ENCODE measurements at places on chromosomes 13 and 19.
A peak's percentile ranks its signal among the peaks of the same experiment; 100 is the strongest.

DNA sequence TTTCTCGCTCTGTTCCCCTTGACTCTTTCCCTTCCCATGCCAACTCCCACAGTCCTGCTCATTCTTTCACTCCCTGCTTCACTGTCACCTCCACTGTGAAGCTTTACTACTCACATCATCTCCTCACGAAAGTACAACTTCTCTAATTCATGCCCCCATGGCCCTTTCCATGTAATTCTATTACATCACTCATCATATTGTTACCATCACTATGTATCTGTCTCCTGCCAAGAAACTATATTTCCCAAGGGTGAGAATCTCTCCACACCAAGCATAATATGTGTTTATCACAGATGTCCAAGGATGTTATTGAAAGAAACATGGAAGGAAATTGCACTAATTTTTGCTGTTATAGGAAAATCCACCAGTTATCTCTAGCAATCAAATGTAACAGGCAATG is 37.2 kb upstream of the LRCH1 start:
- no peak overlapping the region for H3K4me3 ChIP-seq
- no peaks in the 10 kb centered on the region for H3K4me1 ChIP-seq
- no peaks in the 10 kb centered on the region for H3K27me3 ChIP-seq
- no peak for DNase-seq
- H3K36me3 ChIP-seq, result no peaks in the 10 kb centered on the region

- no peak for DNase-seq
- no peaks in the 10 kb centered on the region for H3K4me1 ChIP-seq
- H3K36me3 ChIP-seq, result no peaks in the 10 kb centered on the region
Observed at GRCh38 chr19:18074192-18074591, 12.5 kb downstream of the IL12RB1 start.

DNA sequence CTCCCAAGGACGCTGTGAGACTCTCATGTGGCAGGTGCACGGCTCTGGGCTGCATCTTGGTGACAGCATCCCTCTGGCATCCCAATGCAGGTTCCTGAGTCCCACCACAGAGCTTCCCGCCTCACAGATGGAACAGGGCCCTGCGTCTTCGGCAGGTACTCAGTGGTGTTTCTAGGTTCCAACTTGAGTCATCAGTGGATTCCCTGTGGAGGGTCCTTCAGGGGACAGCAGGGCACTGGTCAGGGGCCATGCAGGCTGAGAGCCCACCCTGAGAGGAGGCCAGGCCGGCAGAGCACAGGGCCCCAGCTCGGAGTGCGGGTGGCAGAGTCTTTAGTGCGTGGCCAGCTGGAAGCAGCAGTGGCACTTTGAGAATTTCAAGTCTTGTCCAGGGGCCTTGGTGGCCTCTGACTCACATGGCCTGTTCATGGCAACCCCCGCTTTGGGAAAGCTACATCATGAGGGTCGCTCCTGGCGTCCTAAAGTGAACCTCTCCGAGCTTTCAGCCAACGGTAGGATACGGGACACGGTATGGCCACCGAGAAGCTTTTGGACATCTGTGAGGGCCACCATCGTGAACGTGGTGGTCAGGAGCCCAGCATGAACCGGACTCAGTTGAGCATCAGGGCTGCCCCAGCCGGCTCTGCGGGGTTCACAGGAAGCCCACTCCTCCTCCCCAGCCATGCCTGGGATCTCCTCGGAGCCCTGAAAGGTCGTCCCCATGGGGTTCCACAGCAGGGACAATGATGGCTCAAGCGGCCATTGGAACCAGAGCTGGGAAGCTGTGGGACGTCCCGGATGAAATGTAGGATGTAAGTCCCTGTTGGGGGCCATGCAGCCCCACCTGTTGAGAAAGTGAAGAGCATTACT is 72.0 kb upstream of the MCF2L start:
- H3K27ac ChIP-seq, result no peak overlapping the region
- no peaks in the 10 kb centered on the region for H3K27me3 ChIP-seq
- H3K36me3 ChIP-seq, result no peaks in the 10 kb centered on the region
- DNase-seq, result peak; percentile 35
- H3K4me3 ChIP-seq, result no peak overlapping the region
- peaks cover 19% of the 10 kb centered on the region for H3K4me1 ChIP-seq

DNA sequence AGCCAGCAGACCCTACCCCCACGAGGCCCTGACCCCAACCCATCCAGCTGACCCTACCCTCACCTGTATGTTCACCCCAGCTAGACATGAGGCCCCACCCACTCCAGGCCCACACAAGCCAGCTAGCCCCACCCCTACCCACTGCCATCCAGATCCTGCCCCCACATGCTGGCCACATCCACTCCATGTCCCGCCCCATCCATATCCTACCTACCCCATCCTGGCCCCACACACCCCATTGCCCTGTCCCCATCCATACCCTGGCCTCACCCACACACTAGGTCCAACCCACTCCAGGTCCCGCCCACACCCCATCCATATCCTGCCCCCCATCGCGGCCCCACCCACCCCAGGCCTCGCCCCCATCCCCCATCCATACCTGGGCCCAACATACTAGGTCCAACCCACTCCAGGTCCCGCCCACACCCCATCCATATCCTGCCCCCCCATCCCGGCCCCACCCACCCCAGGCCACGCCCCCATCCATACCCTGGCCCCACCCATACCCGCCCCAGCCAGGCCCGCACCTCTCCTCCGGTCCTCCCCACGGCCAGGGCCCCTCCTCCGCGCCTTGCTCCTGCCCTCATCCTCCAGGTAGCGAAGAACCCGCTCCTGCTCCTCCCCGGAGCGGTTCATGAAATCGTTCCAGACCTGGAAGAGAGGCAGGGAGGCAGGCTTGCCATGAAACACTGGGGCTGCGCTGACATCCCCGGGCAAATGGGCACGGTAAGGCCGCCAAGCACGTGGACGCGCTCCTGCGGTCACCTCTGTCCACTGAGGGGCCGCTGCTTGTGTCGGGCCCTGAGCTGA is 7.2 kb downstream of the RNU6-9 start:
- H3K36me3 ChIP-seq, result no peaks in the 10 kb centered on the region
- DNase-seq, result peak; percentile 13
- H3K27me3 ChIP-seq, result no peaks in the 10 kb centered on the region
- H3K27ac ChIP-seq, result no peak overlapping the region

DNA sequence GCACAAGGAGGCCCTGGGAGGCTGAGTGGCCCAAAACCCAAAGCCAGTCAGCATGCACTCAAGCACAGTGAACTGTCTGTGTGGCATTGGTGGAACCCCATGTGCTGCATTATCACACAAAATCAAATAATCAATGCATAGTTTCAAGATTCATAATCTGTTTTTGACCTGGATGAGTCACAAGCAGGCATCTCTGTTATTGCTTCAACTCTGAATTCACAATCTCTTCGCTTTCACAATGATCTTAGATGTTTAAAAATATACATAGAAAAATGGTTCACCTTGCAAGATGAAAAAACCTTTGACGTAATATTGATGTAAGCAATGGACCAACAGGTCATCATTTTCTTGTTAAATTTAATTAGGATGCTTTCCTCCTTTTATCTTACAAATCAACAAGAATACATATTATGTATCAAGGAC is 455.4 kb downstream of the IRS2 start:
- H3K4me3 ChIP-seq, result no peak overlapping the region
- H3K27me3 ChIP-seq, result no peaks in the 10 kb centered on the region
- H3K4me1 ChIP-seq, result no peaks in the 10 kb centered on the region

- H3K36me3 ChIP-seq, result no peaks in the 10 kb centered on the region
- H3K27ac ChIP-seq, result no peak overlapping the region
- no peak for DNase-seq
Observed at GRCh38 chr13:52835071-52835839, 13.2 kb downstream of the PCDH8 start.

DNA sequence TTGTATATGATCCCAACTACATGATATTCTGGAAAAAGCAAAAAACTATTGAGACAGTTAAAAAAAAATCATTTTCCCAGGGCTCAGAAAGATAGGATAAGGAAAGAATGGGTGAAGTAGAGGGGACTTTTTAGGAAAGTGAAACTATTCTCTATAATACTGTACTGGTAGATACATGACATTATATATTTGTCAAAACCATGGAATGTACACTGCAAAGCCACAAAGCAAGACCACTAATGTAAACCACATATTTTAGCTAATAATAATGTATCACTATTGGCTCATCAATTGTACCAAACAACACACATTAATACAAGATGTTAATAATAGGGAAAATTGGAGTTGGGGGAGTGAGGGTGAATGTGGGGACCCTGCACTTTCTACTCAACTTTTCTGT is 182.6 kb downstream of the EFNB2 start:
- no peak overlapping the region for H3K4me3 ChIP-seq
- no peaks in the 10 kb centered on the region for H3K36me3 ChIP-seq
- no peak overlapping the region for H3K27ac ChIP-seq
- peaks cover 4% of the 10 kb centered on the region for H3K27me3 ChIP-seq
- no peaks in the 10 kb centered on the region for H3K4me1 ChIP-seq

DNA sequence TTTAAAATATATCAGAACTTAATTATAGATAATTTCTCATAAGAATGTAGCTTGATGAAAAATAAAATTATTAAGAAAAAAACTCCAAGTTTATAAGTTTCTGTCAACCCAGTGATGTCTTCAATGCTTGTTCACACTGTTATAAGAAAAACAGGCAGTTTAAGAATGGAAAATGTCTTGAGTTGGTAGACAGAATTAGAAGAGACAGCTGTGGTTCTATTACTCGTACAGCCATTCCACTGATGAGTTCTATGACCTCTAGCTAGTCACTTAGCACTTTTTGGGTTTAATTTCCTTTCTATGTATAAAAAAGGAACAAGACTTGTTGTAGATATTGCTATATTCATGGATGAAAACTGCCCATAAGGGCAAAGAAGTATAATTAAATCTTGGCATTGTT is 1013.1 kb upstream of the ATXN8OS start:
- H3K27me3 ChIP-seq, result no peaks in the 10 kb centered on the region
- DNase-seq, result no peak
- no peak overlapping the region for H3K27ac ChIP-seq
- H3K4me1 ChIP-seq, result no peaks in the 10 kb centered on the region

DNA sequence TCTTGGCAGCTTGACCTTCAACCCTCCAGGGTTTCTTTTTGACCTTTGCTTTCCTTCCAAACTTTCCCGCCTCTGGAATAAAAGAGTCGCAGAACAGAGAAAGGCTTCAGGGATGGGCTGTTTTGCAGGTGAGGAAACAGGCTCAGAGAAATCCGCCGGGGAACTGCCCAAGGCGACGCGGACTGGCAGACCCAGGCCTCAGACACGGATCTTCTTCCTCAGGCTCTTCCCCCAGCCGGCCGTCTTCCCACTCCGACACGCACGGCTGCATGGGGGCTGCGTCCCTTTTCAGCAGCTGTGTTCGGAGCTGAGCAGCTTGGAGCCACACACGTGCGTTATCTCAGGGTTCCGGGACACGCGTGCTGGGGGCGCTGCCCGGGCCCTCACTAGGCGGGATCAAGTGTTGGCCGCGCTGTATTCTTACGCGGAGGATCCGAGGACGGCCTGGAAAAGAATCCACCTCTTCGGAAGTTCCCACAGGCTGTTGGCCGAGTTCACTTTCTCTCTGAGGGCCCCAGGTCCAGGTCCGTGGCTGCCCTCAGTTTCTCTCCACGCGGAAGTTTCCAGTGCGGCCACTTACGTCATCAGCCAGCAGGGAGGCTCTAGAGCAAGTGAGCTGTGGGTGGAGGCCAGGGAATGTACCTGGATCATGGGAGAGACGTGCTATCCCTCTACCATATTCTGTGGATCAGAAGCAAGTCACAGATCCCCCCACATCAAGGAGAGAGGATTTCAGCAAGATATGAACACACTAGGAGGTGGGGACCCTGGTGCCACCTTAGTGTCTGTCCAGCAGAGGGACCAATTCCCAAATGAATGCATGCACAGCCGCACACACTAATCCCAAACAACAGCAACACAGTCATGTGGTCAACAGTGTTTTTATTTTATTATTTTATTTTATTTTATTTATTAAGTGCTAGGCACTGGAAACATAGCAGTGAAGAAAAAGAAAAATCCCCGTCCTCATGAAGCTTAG is 100.4 kb downstream of the ING1 start:
- no peak overlapping the region for H3K4me3 ChIP-seq
- H3K27ac ChIP-seq, result no peak overlapping the region
- H3K27me3 ChIP-seq, result no peaks in the 10 kb centered on the region
- DNase-seq, result peak; percentile 66

DNA sequence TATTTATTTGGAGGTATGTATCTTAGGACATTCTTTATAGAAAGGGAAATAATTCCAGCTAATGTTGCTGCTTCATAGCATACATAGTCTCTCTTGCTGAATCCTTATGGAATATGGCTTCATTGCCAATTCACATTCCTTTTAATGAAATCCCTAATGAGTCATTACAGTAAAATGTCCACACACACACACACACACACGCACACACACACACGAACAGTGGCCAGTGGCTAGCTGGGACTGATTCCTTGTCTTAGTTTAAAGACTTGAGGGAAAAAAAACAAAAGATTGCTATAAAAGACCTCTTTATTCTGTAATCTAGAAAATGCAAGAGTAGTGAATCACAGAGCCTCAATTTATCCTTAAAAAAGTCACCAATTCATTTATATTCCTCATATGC is 301.6 kb downstream of the SLITRK6 start:
- DNase-seq, result no peak
- H3K4me1 ChIP-seq, result no peaks in the 10 kb centered on the region
- H3K27me3 ChIP-seq, result no peaks in the 10 kb centered on the region
- H3K27ac ChIP-seq, result no peak overlapping the region
- H3K4me3 ChIP-seq, result no peak overlapping the region
- H3K36me3 ChIP-seq, result no peaks in the 10 kb centered on the region

- peaks cover 6% of the 10 kb centered on the region for H3K4me1 ChIP-seq
- H3K27me3 ChIP-seq, result no peaks in the 10 kb centered on the region
- H3K36me3 ChIP-seq, result no peaks in the 10 kb centered on the region
- no peak overlapping the region for H3K4me3 ChIP-seq
- no peak overlapping the region for H3K27ac ChIP-seq
- DNase-seq, result no peak
Observed at GRCh38 chr13:114022876-114023275, 49.0 kb upstream of the C13orf46 start.

DNA sequence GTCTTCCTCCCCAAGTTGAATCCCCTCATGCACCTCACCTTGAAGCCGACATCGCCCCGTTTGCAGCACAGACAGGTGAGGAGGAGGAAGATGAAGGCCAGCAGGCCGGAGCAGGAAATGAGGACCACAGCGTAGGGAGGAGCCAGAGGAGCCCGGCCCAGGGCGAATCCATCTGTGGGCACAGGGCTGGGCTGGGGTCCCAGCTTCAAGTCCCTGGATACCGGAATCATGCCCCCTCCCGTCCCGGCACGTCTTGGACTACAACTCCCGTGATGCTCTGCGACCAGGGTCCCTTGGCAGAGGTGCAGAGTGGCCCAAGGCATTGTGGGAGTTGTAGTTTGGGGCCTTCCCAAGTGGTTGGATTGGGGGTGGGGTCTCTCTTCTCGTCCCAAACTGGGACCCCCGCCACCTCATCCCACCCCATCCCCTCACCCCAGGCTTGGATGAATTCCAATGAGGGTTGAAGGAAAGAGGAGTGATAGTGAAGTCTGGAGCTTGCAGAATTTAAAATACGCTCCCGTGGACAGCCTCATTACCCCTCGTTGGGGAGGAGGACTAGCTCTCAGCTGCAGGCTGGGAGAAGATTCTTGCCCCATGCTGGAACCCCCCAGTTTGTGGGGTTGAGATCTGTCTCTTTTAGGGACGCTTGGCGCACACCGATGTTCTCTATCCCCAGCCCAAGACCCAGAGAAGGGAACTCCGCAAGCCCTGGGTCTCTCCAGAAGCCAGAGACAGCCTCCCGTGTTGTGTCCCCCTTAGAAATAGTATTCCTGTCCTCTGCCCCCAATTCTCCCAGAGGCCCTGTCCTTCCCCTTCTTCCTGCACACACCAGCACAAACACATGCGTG is 990 bp downstream of the LMTK3 start:
- H3K27ac ChIP-seq, result no peak overlapping the region
- H3K36me3 ChIP-seq, result no peaks in the 10 kb centered on the region
- H3K27me3 ChIP-seq, result peaks cover 13% of the 10 kb centered on the region
- peak; percentile 89 for DNase-seq
